ENCODE measurements at places on chromosomes 6 and 20.

DNA sequence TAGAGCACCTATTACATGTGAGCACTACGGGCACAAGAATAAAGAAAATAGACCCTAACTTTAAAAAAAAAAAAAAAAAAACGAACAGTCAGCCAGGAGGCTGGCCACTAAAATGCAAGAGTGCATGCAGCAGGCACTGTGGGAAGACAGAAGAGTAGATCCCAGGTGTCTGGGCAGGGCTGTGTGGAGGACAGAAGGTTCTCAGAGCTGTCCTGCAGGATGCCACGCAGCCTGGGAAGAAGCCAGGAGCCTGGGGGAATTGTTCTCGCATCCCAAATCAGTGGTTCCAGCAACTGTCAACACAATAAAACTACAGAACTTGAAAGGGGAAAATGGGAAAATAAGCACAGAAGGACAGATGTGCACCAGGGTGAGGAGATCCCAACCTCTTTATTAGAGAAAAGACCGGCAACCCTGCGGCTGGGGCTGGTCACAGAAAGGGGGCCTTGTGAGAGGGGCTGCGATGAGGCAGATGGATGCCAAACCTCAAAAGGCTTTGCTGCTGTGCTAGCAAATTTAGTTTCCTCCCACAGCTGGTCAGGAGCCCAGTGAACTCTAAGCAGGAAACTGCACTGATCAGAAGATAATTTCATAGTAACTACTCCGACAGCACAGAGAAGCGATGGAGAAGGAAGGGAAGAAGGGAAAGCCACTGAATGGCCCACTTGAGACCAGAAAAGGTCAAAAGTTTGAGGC is 30.9 kb downstream of the MAP3K5 start:
- DNase-seq = peak; percentile 16

DNA sequence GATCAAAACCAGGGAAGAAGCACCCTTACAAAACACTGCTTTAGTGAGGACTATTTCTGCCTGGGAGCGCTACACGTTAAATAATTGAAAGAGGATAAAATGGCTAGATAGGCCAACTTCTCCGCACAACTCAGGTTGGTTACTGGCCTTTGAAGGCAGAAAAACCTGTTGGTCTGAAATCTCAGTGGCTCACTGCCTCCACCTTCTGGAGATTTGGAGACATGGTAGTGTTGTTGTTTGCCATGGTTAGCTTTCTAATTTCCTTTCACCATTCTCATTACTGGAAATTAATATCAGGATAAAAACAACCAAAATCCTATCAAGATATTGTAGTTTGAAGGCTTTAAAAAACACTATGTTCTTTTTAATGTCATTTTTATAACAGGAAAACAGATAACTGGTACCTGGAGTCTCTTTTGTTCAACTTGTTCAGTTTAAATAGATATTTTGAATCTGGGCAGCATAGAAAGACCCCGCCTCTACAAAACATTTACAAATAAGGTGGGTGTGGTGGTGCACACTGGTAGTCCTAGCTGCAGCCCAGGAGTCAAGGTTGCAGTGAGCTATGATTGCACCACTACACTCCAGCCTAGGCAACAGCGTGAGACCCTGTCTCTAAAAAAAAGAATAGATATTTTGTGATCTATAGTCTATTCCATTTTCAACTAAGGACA is 27.5 kb upstream of the BCLAF1 start:
- peak; percentile 44 for DNase-seq

- no peak for DNase-seq
Measured at GRCh38 chr20:23601715-23602114, 4.0 kb downstream of the CST9 start.

DNA sequence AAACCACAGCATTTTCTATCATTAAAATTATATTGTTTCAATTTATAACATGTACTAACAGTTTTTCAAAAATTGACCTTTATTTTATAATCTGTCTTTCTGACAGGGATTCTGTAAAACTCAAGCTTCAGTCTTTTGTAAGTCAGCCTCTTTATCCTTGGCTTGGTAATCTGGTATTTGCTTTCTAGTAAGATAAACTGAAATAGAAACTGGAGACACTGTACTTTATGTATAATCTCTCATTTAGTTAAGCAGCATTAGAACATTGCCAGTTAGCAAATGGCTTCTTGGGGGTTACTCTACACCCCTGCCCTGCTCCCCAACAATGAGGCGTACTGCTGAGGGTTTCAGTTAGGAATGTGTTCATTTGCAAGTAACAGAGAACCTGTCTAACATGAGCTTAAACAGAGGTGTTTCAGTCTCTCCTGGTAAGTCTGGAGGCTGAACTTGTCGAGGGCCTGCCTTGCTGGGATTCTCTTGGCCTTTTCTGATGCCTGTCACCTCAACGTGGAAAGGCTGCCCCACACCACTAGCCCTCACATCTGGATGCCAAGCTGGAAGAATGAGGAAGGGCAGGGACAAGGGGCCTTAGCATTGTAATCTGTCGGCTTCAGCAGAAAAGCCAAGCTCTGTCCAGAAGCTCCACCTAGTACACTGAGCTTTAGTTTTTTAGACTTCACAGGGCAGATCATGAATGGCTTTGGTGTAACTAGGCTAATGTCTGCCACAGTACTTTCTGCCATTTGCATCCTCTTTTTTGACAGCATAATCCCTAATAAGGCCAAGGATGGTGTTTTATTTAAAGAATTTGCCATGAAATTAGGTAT is 34.8 kb downstream of the SH3BGRL2 start:
- no peak for DNase-seq

DNA sequence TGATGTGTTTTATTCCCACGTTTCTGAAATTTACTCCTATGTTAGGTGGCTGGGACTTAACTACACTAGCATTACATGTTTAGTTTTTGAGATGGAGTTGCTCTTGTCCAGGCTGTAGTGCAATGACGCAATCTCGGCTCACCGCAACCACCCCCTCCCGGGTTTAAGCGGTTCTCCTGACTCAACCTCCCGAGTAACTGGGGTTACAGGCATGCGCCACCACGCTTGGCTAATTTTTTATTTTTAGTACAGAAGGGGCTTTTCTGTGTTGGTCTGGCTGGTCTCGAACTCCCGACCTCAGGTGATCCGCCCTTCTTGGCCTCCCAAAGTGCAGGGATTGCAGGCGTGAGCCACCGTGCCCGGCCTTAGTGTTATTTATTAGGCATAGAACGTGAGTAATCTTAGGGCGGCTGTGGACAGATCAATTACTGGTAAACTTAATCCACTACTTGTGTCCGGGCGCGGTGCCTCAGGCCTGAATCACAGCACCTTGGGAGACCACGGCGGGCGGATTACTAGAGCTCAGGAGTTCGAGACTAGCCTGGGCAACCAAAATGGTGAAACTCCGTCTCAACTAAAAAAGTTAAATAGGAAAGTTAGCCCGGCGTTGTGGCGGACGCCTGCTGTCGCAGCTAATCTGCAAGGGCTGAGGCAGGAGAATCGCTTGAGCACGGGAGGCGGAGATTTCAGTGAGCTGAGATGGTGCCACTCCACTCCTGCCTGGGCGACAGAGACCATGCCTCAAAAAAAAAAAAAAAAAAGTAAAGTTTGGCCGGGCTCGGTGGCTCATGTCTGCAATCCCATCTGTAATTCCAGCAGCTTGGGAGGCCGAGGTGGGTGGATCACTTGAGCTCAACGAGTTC is 123.7 kb upstream of the BTN3A2 start:
- DNase-seq = no peak

DNA sequence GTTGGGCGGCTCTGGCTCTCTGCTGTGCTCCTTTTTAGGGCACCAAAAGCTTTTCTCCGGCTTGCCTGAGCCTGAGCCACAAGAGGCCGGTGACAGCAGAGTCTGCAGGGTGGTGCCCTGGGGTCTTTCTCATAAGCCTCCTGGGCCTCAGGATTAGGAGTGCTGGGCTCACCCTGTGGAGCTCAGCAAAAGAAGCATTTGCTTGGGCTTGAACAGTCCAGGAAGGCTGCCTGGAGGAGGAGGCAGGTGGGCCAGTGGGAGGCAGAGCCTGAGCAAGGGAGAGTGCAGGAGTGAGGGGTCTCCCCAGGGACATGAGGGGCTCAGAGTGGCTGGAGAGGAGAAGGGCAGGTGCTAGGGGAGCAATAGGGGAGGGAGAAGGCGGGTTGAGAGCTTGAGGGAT is 32.9 kb upstream of the MRGBP start:
- no peak for DNase-seq

- no peak for DNase-seq
Measured at GRCh38 chr20:24674921-24675605, 205.6 kb downstream of the SYNDIG1 start.

DNA sequence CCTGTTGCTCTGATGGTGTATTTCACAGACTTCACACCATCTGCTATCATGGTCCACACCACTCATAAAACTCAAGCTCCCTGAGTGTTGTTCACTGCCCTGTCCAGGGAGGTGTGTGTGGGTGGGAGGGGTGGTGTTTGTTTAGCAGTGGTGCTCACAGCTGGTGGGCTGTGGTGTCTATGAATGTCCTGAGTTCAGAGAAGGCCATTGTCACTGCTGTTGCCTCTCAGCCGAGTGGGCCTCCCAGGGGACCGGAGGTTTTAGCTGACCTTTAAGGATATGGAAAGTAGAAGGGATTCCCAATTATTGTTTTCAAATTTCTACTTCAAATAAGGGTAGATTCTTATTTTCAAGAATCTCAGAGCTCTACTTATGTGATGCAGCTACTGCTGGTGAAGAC is 45.6 kb downstream of the DTD1 start:
- no peak for DNase-seq

- no peak for DNase-seq
Measured at GRCh38 chr6:18324706-18325042, 60.3 kb upstream of the DEK start.

DNA sequence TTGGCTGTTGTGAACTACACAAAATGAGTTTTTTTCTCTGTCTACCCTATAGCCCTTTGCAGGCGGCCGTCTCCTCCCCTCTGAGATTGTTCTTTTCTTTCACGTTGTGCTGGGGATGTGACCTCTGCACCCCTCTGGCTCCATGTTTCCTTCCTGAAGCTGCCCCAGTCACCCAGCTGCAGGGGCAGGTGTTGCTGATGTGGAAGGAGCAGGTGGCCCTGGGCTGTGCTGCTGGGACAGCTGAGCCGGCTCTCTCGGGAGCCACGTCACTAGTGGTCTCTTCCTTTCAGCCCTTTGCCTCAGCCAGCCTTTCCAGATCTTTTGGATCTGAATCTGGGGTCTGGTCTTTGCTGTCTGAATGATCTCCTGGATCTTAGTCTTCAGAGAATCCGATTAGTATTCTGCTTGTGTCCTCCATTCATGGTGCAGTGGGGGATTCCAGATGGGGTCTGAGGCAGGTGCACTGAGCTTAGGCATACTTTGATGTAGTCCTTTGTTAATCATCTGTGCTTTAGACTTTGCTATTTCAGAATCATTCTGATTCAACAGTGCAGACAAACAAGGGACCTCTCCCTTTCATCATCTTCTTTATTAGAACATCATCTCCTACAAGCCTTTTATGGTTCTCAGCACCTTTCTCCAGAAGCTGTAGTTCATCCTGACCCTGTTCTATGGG is 31.4 kb downstream of the TMEM181 start:
- no peak for DNase-seq

Data from large intestine (tissue), 12 donors.